Fibroblast of villous mesenchyme (primary cell): ENCODE measurements at places on chromosomes 11 and 22. TPM values are rescaled to one million over a fixed set of nuclear protein-coding genes. Genes with fewer than 3 reads are reported as not detected.

Gene MSANTD4
- 37.4 and 46.6 TPM in 2 replicates for total RNA-seq

Gene UNC93B1
- total RNA-seq, result 14.7 and 17.7 TPM in 2 replicates

Gene MAP6
- total RNA-seq, result 2.9 and 3.0 TPM in 2 replicates

Gene MPZL2
- total RNA-seq, result not detected in 2 replicates

Gene XBP1
- total RNA-seq, result 219 and 247 TPM in 2 replicates

Gene FEN1
- 23.8 and 27.6 TPM in 2 replicates for total RNA-seq

Gene OR51B4
- 0.43 TPM in 1 of 2 replicates, not detected in the other for total RNA-seq

Gene RBM7
- total RNA-seq, result 30.6 and 53.1 TPM in 2 replicates

Gene LRRC74B
- total RNA-seq, result not detected in 2 replicates

Gene KCNQ1
- not detected in 2 replicates for total RNA-seq

Gene PRDM11
- 4.2 and 6.5 TPM in 2 replicates for total RNA-seq

Gene MS4A7
- not detected in 2 replicates for total RNA-seq

Gene GLB1L2
- under 0.01 TPM in 1 of 2 replicates, not detected in the other for total RNA-seq

Gene DGKZ
- 50.1 and 63.1 TPM in 2 replicates for total RNA-seq

Gene KCNJ5
- under 0.01 TPM in 1 of 2 replicates, not detected in the other for total RNA-seq

Gene KCNK7
- total RNA-seq, result under 0.01 TPM in 1 of 2 replicates, not detected in the other

Gene TREH
- total RNA-seq, result not detected in 2 replicates

Gene POTEH
- not detected in 2 replicates for total RNA-seq

Gene PHOX2A
- not detected in 2 replicates for total RNA-seq

Gene LSP1
- total RNA-seq, result 0.32 TPM in 1 of 2 replicates, not detected in the other

Gene MCAM
- 77.3 and 86.4 TPM in 2 replicates for total RNA-seq

Gene C11orf86
- total RNA-seq, result not detected in 2 replicates

Gene MS4A12
- total RNA-seq, result not detected in 2 replicates

Gene OR52I1
- under 0.01 TPM in 1 of 2 replicates, not detected in the other for total RNA-seq

Gene TCP11L1
- 32.5 and 37.1 TPM in 2 replicates for total RNA-seq

Gene EHF
- total RNA-seq, result under 0.01 TPM in 1 of 2 replicates, not detected in the other

Gene CHADL
- 0.43 and 0.64 TPM in 2 replicates for total RNA-seq

Gene NPAS4
- 0.32 TPM in 1 of 2 replicates, not detected in the other for total RNA-seq

Gene HTR3B
- total RNA-seq, result not detected in 2 replicates

Gene ACRV1
- not detected in 2 replicates for total RNA-seq

Gene RAG2
- not detected in 2 replicates for total RNA-seq

Gene RIBC2
- 0.86 and 0.97 TPM in 2 replicates for total RNA-seq

Gene CD3D
- not detected in 2 replicates for total RNA-seq

Gene IGLL1
- total RNA-seq, result not detected in 2 replicates

Gene BARX2
- total RNA-seq, result not detected in 2 replicates

Gene MYBPC3
- not detected in 2 replicates for total RNA-seq

Gene THRSP
- total RNA-seq, result not detected in 2 replicates

Gene CNTF
- total RNA-seq, result 2.2 and 2.9 TPM in 2 replicates

Gene MPPED2
- total RNA-seq, result not detected in 2 replicates

Gene GRAP2
- total RNA-seq, result under 0.01 TPM in 2 replicates

Gene ARHGEF17
- 71.2 and 78.3 TPM in 2 replicates for total RNA-seq

Gene TKFC
- total RNA-seq, result 22.9 and 23.7 TPM in 2 replicates

Gene TBX10
- not detected in 2 replicates for total RNA-seq

Gene CHRNA10
- 0.86 and 0.97 TPM in 2 replicates for total RNA-seq

Gene HSPB2
- 0.43 and 0.64 TPM in 2 replicates for total RNA-seq

Gene MPZL3
- 0.32 and 0.86 TPM in 2 replicates for total RNA-seq

Gene OR52E4
- not detected in 2 replicates for total RNA-seq
